Prostate gland (tissue), 2 donors: ENCODE measurements at places on chromosomes 6 and 20. TPM values are rescaled to one million over a fixed set of nuclear protein-coding genes. Genes with fewer than 3 reads are reported as not detected.

- H3K36me3 ChIP-seq, result no peaks in the 10 kb centered on the region
- DNase-seq, result no peak
- H3K27me3 ChIP-seq, result no peaks in the 10 kb centered on the region
- H3K27ac ChIP-seq, result no peak overlapping the region
- H3K4me1 ChIP-seq, result no peaks in the 10 kb centered on the region
- H3K4me3 ChIP-seq, result no peak overlapping the region
Measured at GRCh38 chr6:68572525-68572924, 62.6 kb upstream of the ADGRB3 start.

DNA sequence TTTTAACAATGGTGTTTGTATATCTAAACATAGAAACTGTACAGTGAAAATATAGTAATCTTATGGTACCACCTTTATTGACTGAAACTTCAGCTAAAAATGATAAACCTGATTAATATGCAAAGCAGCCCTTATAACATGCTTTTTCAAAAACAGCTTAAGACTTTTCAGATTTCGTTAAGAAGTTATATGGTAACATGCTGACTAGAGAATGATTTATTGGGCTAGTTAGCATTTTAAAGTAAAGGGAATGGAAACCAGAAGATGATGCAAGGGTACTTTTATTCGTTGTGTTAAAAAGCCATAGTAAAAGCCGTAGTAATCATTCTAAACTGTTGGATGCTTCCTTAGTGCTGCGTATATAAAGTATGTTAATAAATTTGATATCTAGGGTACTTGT is 50.5 kb downstream of the CBFA2T2 start:
- H3K4me1 ChIP-seq, result peaks cover 7% of the 10 kb centered on the region
- DNase-seq, result no peak
- H3K4me3 ChIP-seq, result no peak overlapping the region
- H3K36me3 ChIP-seq, result no peaks in the 10 kb centered on the region
- no peak overlapping the region for H3K27ac ChIP-seq

The CPXM1 gene
- total RNA-seq, result 7.4 TPM

DNA sequence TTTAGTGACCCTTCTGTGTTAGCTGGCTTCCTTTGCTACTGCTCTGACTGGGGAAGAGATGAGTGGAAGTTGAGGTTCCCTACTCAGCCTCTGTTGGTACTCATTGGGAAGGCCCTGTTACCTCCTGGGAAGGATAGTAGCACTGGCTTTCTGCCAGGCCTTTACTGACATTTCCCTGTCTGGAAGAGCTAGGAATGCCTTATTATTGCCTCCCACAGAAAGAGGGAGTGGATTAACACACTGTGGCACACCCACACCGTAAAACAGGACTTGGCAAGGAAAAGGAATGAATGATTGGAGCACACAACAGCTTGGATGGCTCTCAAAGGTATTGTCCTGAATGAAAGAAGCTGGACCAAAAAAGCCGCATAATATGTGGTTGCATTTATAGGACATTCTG is 12.2 kb downstream of the ZNF831 start:
- no peaks in the 10 kb centered on the region for H3K27me3 ChIP-seq
- H3K36me3 ChIP-seq, result no peaks in the 10 kb centered on the region
- no peak overlapping the region for H3K27ac ChIP-seq

The C6orf132 gene
- total RNA-seq, result 30.8 TPM

GRCh38 chr6:138107078-138107751 is at the start of gene PERP:
Gene PERP (minus strand): TSS chr6:138107419. CDS start chr6:138107340, 79 bp downstream.
- no peaks in the 10 kb centered on the region for H3K27me3 ChIP-seq
- H3K4me1 ChIP-seq, result no peaks in the 10 kb centered on the region
- peak within 1 kb of the TSS; percentile 93 for H3K4me3 ChIP-seq
- H3K36me3 ChIP-seq, result no peaks in the 10 kb centered on the region

The GPX5 gene
- not detected for total RNA-seq

DNA sequence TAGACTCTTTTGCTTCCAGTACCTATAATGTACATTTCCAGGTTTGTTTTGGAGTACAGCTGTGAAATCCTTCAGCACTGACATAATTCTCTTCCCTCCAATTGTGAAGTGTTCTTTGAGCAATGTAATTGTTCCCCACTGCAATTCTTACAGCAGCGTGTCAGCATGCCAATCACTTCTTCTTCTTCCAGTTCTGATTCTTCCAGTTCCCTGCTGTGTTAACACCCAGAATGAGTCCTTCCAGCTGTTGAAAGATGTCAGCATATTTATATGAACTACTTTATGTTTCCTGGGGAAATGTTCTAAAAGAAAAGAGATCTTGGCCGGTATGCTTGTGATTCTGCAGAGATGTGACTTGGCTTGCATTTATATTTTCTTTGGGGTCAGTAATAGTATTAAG is 213.9 kb downstream of the UNC5CL start:
- no peaks in the 10 kb centered on the region for H3K27me3 ChIP-seq
- no peak overlapping the region for H3K4me3 ChIP-seq
- DNase-seq, result no peak

The RFX6 gene
- 0.74 TPM for total RNA-seq

- no peaks in the 10 kb centered on the region for H3K4me1 ChIP-seq
- no peaks in the 10 kb centered on the region for H3K36me3 ChIP-seq
- H3K27me3 ChIP-seq, result no peaks in the 10 kb centered on the region
- H3K27ac ChIP-seq, result no peak overlapping the region
- H3K4me3 ChIP-seq, result no peak overlapping the region
Measured at GRCh38 chr6:25710287-25710686, 44.3 kb upstream of the SLC17A4 start.

The DNAH8 gene
- total RNA-seq, result 3.6 TPM

DNA sequence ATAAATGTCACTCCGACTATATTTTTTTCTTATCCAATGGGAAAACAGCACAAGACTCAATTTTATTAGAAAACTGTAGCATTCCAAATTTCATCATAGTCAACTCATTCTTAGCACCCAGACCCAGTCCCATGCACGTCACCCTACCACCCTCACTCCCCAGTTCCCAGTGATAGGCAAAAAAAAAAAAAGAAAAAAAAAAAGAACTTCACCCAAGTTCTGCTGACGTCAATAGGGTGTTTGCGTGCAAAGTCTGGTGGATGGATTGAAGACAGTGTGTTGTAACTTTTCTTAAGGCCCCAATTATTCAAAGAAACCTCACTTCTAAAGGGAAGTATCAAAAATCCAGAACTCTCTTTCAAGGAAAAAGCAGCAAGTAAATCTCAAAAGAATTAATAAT is 213.9 kb upstream of the PRDM1 start:
- DNase-seq, result no peak
- no peak overlapping the region for H3K4me3 ChIP-seq
- no peaks in the 10 kb centered on the region for H3K4me1 ChIP-seq
- no peaks in the 10 kb centered on the region for H3K36me3 ChIP-seq
- no peak overlapping the region for H3K27ac ChIP-seq

The MYCT1 gene
- 5.0 TPM for total RNA-seq

The ACTL10 gene
- 8.5 TPM for total RNA-seq

GRCh38 chr6:159762681-159763293 is 942 bp downstream of the ACAT2 start:
- peak; percentile 20 for DNase-seq
- H3K27me3 ChIP-seq, result no peaks in the 10 kb centered on the region
- H3K4me3 ChIP-seq, result peak overlapping the region; percentile 88
- peaks cover 2% of the 10 kb centered on the region for H3K36me3 ChIP-seq

DNA sequence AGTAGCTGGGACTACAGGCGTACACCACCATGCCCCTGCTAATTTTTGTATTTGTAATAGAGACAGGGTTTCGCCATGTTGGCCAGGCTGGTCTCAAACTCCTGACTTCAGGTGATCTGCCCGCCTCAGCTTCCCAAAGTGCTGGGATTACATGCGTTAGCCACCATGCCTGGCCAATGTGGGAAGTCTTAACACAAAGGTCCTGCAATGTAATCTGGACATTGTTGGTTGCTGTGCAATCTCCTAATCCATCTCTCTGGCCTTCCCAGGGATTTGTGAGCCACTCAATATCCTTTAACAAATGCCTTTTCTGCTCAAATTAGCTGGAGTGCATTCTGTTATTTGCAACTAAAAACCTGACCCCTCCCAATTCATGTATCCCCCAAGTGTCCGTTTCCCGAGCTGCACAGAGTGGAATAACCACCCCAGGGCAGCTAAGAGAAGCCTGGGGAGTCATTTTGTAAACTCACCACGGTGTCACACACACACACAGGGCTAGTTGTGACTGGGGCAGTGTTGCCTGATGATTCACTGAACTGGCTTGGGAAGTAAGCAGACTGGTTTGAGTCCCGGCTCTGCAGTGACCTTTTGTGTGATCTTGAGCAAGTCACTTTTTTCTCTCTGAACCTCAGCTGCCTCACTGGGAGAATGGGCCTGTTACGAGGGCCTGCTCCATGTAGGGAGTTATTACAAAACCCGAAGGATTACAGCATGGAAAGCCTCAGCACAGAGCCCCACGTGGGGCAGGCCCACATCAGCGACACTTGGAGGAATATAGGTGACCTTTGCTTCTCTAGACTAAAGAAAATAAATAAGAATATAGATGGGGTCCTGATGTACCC is 152.3 kb downstream of the ZMYND8 start:
- no peaks in the 10 kb centered on the region for H3K27me3 ChIP-seq
- H3K4me1 ChIP-seq, result no peaks in the 10 kb centered on the region
- no peak overlapping the region for H3K4me3 ChIP-seq
- no peak for DNase-seq
- no peak overlapping the region for H3K27ac ChIP-seq

The ZFP57 gene
- total RNA-seq, result 1.7 TPM

DNA sequence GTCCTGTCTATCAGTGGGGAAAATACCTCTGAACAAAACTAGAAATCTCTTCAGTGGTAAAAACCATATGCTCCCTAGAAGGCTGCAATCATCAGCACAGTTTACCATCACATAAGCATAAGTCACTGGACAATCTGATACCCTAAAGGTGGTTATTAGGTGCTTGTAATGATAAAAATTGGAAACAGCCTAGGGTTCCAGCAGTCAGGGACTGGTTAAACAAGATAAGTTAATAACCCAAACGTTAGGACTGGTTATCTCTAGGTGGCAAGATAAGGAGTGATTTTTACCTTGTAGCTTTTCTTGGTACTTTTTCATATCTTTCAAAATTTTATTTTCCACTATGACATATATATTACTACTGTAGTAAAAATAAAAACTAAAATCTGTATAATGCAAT is 11.0 kb downstream of the ECI2 start:
- H3K36me3 ChIP-seq, result peaks cover 4% of the 10 kb centered on the region
- H3K27me3 ChIP-seq, result no peaks in the 10 kb centered on the region
- H3K27ac ChIP-seq, result no peak overlapping the region
- no peak overlapping the region for H3K4me3 ChIP-seq

GRCh38 chr6:128036808-128037570 is 136.1 kb upstream of the THEMIS start:
- no peak overlapping the region for H3K27ac ChIP-seq
- H3K27me3 ChIP-seq, result no peaks in the 10 kb centered on the region
- no peaks in the 10 kb centered on the region for H3K4me1 ChIP-seq

DNA sequence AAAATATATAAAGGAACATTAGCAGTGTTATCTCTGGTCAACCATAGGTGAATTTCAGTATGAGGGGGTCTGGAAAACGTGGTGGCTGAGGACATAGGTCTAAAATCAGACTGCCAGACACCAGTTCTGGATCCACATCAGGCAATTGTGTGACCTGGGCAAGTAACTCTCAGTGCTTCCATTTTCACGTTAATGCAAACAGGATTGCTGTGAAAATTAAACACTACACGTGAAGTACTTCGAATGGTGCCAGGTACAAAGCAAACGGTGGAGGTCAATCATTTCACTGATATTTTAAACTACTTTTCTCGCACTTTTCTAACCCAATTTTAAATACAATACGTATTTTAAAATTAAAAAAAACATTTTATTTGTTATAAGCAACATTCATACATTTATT is 315.7 kb downstream of the TRDN start:
- no peak overlapping the region for H3K27ac ChIP-seq
- no peaks in the 10 kb centered on the region for H3K4me1 ChIP-seq
- no peaks in the 10 kb centered on the region for H3K36me3 ChIP-seq
- DNase-seq, result no peak
- no peaks in the 10 kb centered on the region for H3K27me3 ChIP-seq
- no peak overlapping the region for H3K4me3 ChIP-seq

The CD24 gene
- total RNA-seq, result 336 TPM

The MEP1A gene
- total RNA-seq, result not detected

DNA sequence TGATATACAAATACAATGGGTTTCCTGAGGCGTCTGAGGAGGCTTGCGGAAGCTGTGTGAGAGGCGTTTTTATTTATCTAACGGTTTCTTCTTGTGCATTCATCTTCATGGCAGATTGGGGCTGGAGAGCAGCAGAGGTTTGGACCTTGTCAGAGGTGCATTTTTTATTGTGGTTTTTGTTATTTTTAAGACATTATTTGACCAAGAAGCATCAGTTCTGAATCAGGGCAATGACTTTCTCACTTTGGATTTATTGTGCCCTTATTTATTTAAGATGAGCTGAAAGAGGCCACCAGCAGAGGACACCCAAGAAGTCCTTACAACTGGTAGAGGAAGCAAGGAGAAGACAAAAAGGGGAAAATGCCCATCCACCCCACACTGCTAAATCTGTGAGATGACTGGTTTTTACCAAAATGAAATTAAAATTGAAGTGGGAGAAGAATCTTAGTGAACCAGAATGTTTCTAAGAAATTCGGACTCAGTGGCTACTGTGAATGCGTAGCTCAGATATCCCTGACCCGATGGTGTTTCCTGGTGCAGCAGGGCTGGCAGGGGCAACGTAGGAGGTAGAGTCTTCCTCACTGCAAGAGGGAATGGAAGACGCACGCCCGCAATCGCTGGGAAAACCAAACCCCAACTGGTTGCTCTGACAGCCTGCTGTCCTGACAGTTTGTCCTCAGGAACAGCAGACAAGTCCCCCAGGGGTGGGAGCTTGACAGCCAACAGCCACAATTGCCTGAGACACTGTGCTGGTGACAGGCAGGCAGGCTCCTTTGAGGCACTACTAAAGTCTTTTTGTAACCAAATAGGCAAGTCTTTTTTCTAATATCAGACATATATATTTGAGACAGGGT is 14.2 kb downstream of the PRR18 start:
- H3K27ac ChIP-seq, result no peak overlapping the region
- DNase-seq, result no peak
- H3K27me3 ChIP-seq, result no peaks in the 10 kb centered on the region
- no peaks in the 10 kb centered on the region for H3K36me3 ChIP-seq

GRCh38 chr6:43977404-43978111 is 149.7 kb downstream of the MRPL14 start:
- no peaks in the 10 kb centered on the region for H3K4me1 ChIP-seq
- no peak overlapping the region for H3K4me3 ChIP-seq
- H3K27ac ChIP-seq, result no peak overlapping the region
- no peaks in the 10 kb centered on the region for H3K27me3 ChIP-seq
- no peaks in the 10 kb centered on the region for H3K36me3 ChIP-seq

The DEF6 gene
- 20.2 TPM for total RNA-seq

GRCh38 chr6:156347246-156347645 is 429.9 kb upstream of the ARID1B start:
- H3K27ac ChIP-seq, result no peak overlapping the region
- DNase-seq, result no peak
- no peaks in the 10 kb centered on the region for H3K27me3 ChIP-seq
- H3K36me3 ChIP-seq, result no peaks in the 10 kb centered on the region
- H3K4me1 ChIP-seq, result no peaks in the 10 kb centered on the region
- no peak overlapping the region for H3K4me3 ChIP-seq

The FAM50B gene
- 14.2 TPM for total RNA-seq
